ENCODE measurements at places on chromosomes 5 and 9.

DNA sequence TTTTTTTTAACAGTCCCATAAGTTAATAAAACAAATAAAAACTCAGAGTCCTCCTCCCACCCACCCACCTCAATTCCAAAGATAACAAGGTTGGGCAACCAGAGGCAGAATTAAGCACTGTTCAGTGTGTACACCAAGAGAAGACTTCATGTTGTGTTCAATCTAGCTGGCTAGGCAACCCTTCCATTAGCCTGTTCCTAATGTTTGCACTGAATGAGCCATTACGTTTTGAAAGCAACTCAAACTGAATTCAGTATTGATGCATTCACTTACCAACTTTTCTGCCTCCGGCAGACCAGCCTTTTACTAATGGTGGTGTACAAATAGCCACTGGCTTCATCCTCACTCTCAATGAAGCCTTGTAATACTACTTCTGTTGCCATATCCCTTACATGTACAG, 47.5 kb downstream of the PBX3 start:
- no peak for DNase-seq

DNA sequence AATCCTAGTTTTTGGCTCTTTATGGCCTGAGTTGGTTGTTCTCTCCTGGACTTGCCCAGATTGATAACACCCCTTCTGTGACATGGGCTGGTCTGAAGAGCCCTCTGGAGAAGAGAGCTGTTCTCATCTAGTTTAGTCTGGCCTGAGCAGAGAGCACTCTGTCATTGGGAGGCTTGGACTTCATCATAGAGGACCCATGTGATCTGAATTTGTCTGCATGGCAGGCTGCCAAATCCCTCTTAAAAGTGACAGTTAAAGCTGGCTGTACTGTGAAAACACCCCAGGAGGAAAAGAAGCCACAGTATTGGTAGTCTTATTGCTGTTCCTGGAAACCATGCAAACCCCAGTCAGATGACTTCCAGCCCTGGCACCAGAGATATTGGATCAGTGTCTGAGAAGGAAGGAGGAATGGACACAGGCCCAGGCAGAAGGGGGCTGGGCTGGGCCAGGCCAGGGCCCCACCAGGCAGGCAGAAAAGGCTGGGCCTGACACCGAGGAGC, 3.7 kb upstream of the WDR31 start:
- DNase-seq = no peak

DNA sequence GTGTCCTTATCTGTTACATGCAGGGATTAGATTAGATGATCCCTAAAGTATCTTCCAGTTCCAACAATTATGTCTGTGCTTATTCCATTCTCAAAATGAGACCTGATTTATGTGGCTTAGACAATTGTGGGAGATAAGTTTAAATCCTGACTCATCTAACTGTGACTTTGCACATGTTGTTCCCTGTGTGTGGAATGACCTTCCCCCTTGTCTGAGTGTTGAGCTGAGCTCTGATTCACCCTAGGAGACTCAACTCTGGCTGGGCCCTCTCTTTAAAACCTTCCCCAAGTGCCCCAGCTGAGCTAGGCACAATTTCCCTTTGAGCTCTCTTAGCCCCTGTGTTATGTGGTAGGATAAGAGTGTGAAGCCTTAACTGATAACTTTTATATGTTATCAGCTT, 118.9 kb upstream of the ELL2 start:
- DNase-seq = no peak

DNA sequence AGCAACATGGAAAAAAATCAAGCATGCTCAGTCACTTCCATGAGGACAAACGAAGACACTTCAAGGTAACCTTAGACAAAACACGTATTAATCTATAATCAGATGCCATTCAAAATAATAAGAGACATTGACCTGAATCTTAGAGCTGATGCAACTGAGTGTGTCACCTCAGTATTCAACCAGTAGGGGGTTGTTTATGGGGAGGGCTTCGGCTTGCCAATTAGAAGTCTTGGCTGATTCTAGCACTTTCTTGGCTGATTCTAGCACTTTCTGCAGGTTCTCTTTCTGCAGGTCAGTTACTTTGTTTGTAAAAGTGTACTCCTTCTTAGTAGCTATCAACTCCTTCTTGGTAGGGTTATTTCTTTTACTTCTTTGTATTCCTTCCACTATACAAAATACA, 317.6 kb downstream of the ENC1 start:
- DNase-seq = no peak

DNA sequence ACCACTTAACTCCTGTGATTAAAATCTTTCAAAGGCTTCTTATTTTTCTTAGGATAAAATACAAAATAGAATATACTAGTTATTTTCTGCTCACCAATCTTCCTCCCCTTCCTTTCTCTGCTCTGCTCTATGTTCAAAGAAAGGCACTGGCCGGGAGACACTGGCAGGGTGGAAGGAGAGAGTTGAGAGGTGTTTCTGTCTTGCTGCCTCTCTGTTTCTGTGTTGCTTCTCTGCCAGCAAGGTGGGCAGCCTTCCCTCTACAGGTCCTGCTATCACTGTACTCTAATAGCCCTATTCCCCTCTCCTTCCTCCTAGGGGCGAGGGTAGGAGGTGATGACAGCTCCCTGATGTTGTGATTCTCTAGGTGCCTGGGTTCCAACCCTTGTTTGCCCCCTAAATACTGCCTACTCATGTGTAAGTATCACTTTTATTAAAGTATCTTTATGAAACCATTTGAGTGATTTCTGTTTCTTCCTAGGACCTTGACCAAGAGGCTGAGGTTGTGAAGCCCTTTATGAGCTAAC, 515.1 kb downstream of the TLE4 start:
- no peak for DNase-seq

DNA sequence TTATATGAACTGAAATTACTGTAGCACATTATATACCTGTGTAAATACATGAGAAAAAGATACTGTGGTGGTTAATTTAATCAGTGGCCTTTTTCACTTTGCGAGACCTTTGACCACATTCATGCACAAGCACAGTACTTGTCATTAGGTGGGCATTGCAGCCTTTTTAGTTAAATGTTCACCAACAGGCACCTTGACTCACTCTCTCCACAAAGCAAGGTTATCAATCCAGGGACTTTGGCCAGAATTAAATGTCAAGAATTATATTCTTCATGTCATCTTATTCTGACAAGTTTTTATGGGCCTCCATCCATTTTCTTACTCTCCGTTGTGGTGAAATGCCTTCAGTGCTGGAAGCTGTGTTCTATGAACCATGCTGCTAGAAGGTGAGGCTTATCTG, 72.2 kb downstream of the AOPEP start:
- DNase-seq = no peak

DNA sequence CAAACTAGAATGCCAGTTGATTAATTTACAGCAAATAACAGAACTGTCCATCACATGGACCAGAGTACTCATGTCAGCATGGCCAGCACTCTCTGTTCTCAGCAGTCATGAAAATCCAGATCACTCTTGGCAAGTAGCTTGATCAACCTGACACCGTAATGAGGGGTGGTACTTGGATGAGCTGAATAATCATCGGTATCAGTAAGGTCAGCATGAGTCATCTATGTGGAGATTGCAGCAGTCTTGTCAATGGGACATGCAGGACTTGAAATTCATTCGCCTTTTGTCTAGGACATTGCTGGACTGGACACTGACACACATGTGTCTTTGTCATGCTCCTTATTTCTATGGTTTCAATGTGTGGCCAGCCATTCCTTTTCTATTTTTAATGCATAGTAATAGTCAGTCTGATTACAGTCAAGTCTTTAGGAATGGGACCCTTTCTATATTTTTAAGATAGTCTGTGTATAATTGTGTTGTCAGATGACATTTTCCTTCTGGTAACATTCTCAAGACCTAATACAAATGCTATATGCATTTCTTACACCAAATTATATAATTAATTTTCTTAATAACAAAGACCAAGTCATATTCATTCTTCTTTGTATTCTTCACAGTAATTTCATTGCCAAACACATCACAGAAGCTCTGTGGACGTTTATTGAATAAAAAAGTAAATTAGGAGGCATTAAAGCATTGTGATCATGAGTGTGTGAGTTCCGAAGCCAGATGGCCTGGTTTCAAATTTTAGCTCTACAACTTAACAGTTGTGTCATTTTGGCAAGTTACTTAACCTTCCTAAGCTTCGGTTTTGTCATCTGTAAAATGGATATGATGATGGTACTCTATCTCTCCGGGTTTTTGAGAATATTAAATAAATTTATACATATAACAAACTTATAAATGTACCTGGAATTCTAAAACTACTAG, 57.4 kb downstream of the ADAMTSL1 start:
- DNase-seq = no peak

DNA sequence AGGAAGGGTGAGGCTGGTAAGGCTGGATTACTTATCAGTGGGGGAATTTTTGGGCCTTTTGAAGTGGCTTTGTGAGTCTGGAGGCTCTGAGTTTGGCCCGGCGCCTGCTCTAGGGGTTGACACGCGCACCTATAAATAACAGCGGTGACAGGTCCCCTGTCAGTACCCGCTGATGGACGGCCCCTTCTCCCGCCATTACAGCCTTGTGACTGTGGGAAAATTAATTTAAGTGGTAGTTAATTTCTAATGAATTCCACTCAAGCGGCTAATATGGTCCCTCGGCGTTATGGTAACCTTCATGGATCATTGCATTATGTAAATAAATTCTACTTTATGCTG, 16.5 kb downstream of the MRPL36 start:
- no peak for DNase-seq

- DNase-seq = no peak
Observed at GRCh38 chr5:57887851-57888621, 405.4 kb upstream of the ACTBL2 start.

DNA sequence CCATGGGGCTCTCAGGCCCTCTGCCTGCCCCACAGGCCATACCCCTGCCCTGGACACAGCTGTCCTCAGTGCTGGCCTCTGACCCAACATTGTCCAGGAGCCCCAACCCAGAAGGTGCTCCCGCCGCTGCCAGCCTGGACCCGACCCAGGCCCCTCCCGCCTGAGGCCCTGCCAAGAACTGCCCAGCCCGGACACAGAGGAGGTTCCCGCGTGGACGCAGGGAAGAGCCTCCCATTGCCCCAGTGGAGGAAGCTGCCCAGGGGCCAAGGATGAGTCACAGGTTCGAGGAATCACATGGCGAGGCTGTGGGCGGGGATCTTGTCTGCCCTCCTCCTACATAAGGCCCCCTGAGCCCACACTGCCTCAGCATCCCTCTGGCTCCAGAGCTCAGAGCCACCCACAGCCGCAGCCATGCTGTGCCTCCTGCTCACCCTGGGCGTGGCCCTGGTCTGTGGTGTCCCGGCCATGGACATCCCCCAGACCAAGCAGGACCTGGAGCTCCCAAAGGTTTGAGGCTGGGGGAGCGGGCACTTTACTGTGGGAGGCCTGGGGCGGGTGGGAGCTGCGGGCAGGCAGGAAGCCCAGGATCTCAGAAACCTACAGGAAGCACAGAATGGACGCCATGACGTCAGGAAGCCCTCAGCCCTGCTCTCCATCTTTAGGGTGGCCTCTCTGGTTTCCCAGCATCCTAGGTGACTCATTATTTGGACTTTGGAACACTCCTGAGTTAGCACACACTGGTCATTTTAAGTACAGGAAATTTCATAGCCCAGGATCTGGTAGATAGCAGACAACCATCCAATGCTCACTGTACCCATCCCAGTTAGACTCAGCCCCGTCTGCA, at the start of gene PAEP:
TSS of gene PAEP (plus strand) at position 366 of the 844 bp plus-strand sequence.
- no peak for DNase-seq

GRCh38 chr5:142486581-142486980, 161.8 kb upstream of the SPRY4 start:
- DNase-seq = no peak

DNA sequence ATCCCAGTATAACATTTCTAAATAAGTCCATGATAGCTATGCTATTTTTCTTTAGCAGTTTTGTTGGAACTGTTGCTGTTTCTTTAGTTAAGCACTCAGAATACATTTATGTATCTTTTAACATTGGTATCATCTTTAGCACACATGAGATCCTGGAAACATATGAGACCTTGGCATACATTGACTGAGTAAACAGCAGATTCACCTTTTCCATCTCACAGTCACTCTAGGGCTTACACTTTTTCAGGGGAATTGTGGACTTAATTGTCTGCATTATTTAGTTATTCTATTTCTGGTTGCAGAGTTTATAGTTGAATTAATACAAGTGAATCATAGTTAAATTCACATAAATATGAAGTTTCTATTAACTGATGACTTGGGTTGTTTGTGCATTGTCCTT, 70.1 kb downstream of the COMMD10 start:
- DNase-seq = no peak

GRCh38 chr5:91977579-91977978, 594.5 kb upstream of the ARRDC3 start:
- DNase-seq = no peak

- no peak for DNase-seq
Observed at GRCh38 chr5:158506648-158507047, 593.1 kb downstream of the EBF1 start.

DNA sequence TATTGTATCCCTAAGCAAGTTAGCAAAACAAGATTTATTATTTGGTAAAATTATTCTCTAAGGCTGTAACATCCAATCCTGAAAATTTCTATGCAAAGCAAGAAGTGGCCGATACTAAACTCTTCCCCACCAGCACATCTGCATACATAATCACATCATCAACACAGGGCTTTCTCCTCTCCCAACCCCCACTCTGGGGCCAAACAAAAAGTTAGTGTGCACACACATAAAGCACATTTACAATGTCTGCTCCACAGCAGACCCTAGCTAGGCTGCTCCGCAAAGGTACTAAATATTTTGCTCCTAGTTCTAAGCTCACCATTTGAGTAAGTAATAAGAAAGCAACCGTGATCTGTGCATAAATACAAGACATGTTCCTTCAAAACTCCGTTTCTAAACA, 3.6 kb downstream of the RNF130 start:
- no peak for DNase-seq

DNA sequence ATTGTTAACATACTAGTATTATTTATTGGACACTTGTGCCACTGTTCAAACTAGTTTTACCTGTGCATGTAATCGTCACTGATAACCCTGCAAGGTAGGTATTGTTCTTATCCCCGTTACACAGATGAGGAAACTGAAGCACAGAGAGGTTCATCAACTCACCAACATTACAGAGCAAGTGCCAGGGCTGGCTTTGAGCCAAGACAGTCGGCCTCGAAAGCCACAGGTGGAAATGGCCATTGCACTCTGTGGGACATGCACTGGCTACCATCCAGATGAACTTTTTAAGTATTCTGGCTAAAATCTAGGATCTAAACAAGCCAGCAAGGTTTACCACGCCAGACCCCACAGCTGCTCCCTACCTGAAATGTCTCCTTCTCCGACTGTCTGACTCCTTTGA, 57.9 kb downstream of the TEX10 start:
- no peak for DNase-seq

DNA sequence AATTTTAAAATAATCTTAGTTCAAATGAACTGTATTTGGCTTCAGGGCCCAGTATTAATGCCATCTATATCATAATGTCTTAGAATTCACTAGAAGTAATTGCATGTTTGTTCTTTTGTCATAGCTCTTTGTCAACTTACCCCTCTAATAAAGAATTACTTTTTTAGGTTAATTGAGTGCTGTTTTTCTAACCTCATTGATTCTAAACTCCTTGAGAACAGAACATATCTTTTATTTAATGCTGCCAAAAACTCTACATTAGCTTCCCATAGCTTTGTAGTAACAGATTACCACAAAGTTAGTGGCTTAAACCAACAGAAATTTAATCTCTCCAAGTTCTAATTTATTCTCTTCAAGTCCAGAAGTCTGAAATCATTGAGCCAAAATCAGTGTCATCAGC, 242.4 kb downstream of the LURAP1L start:
- no peak for DNase-seq
